Stimulated activated CD4-positive, alpha-beta T cell treated with anti-CD3 and anti-CD28 coated beads, TNF-alpha, amount 100 ng/mL, for 4 hours (primary cell): ENCODE measurements at places on chromosomes 6 and 20.

- DNase-seq: no peak
Observed at GRCh38 chr20:43969028-43969447, 54.4 kb downstream of the TOX2 start.

GRCh38 chr20:59939879-59940128 lies 301 bp downstream of the PPP1R3D start:
- no peak for DNase-seq

DNA sequence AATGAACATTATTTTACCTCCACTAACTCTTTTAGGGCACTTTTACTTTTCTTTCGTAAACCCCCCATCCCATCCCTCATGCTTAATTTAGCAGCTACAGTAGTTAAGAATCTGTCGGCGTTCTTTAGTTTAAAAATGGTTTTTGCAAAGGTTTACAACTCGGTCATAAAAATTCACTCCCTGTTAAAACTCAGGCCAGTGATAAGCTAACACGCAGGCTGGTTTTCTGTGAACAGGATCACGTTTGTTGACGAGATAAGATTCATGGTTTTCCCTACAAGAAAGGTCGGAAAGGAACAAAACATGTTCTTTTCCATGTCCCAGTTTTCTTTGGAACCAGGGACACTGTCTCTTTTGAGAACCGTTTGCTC lies 101.1 kb downstream of the TOX2 start:
- no peak for DNase-seq

GRCh38 chr6:130381012-130381411 lies 15.2 kb downstream of the TMEM200A start:
- no peak for DNase-seq

- no peak for DNase-seq
Observed at GRCh38 chr6:144646093-144647056, 361.2 kb downstream of the UTRN start.
